ENCODE measurements at places on chromosomes 1 and 21. TPM values are rescaled to one million over a fixed set of nuclear protein-coding genes. Genes with fewer than 3 reads are reported as not detected.

Gene DIRAS3
- total RNA-seq = not detected

Gene DIO1
- not detected for total RNA-seq

Gene DMBX1
- total RNA-seq = not detected

Gene HFM1
- not detected for total RNA-seq

Gene SPAG17
- total RNA-seq = not detected

Gene PAQR6
- 2.2 TPM for total RNA-seq

Gene GCSAML
- total RNA-seq = 6.7 TPM

Gene ARHGAP29
- not detected for total RNA-seq

DNA sequence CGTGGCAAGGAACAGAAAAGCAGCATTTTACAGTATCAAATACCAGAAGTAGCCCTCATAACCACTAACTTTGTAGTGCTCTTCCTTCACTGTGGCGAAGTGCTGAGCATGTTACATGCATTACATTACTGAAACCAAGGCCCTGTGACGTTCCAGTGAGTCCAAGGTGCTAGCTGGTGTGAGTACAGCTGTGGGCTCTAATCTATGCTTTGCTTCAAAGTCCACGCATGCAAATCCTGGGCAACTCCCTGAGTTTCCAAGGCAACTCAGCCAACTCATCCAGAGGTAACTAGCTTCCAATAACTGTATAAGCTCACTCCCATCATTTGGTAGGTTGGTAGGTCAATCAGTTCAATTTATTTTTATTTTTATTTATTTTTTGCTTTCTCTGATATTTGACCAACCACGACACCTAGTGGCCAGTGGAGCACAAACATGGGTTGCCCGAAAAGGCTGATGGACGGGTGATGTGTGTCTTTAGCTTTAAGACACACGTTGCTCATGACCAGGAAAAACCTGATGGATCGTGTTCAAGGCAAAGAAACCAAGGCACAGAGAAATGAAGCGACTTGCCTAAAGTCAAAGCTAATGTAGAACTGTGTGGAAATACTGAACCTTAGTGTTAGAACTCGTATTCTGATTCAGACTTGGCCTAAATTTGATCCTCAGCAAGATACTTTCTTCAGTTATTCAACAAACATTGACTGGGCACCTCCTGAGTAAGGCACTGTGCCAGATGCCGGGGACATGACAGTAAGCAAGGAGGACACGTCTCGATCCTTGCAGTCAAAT lies 73.0 kb downstream of the GNG12 start:
- H3K36me3 ChIP-seq = no peaks in the 10 kb centered on the region
- peak; percentile 25 for DNase-seq
- no peaks in the 10 kb centered on the region for H3K27me3 ChIP-seq
- H3K27ac ChIP-seq = no peak overlapping the region

GRCh38 chr1:43037466-43037865 lies 78.8 kb upstream of the SLC2A1 start:
- H3K27ac ChIP-seq = no peak overlapping the region
- H3K27me3 ChIP-seq = no peaks in the 10 kb centered on the region
- peaks cover 17% of the 10 kb centered on the region for H3K4me1 ChIP-seq
- no peak for DNase-seq
- H3K36me3 ChIP-seq = no peaks in the 10 kb centered on the region

DNA sequence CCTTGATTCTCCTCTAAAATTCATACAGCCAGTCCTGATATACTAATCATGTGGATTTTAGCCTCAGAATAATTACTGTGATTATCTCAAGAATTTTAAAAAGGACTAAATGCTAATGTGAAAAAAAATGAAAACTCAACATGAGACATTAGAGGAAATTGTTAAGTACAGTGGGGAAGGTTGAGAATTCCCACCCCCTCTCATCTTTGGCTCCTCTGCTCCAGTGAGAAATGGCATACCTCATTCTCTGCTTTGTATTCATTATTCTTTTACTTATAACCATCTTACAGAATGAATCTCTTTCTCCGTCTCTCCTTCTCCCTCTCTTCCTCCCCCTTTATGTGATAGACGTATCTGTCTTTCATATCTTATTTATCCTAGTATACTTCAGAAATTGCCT lies 70.9 kb downstream of the DIRAS3 start:
- no peak overlapping the region for H3K27ac ChIP-seq
- no peak for DNase-seq
- no peak overlapping the region for H3K4me3 ChIP-seq
- no peaks in the 10 kb centered on the region for H3K4me1 ChIP-seq
- H3K36me3 ChIP-seq = no peaks in the 10 kb centered on the region
- H3K27me3 ChIP-seq = no peaks in the 10 kb centered on the region

- no peaks in the 10 kb centered on the region for H3K36me3 ChIP-seq
- H3K27ac ChIP-seq = no peak overlapping the region
- DNase-seq = no peak
- no peak overlapping the region for H3K4me3 ChIP-seq
- no peaks in the 10 kb centered on the region for H3K27me3 ChIP-seq
Observed at GRCh38 chr1:182308826-182309225, 82.8 kb downstream of the GLUL start.

- no peaks in the 10 kb centered on the region for H3K4me1 ChIP-seq
- no peak overlapping the region for H3K27ac ChIP-seq
- DNase-seq = no peak
Observed at GRCh38 chr1:214379236-214379970, 98.4 kb downstream of the SMYD2 start.

- H3K27me3 ChIP-seq = no peaks in the 10 kb centered on the region
- DNase-seq = no peak
- H3K36me3 ChIP-seq = no peaks in the 10 kb centered on the region
- H3K4me3 ChIP-seq = no peak overlapping the region
- H3K4me1 ChIP-seq = no peaks in the 10 kb centered on the region
Observed at GRCh38 chr1:60769082-60769481, 313.3 kb upstream of the NFIA start.

- no peaks in the 10 kb centered on the region for H3K36me3 ChIP-seq
- no peak overlapping the region for H3K27ac ChIP-seq
Observed at GRCh38 chr1:4056989-4057388, 156.9 kb upstream of the C1orf174 start.

DNA sequence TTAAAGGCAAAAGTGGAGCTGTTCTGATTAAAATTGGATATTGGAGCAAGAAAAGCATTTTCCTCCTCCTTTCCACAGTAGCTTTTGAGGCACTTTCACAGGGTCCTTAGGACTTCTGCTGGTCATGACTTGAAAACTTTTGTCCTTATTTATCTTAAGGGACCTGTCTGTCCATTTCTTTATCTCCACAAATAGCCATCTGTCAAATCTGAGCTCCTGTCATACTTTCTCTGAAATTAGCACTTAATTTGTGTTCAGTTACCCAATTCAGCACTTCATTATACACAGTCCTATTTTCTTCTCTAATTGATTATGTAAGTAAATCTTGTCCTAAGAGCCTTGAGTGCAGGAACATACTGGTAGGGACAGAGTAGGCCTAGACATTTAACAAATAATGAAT lies 9.8 kb downstream of the POU2F1 start:
- no peaks in the 10 kb centered on the region for H3K36me3 ChIP-seq
- H3K4me1 ChIP-seq = peaks cover 12% of the 10 kb centered on the region
- no peaks in the 10 kb centered on the region for H3K27me3 ChIP-seq
- H3K4me3 ChIP-seq = no peak overlapping the region

Data from naive thymus-derived CD4-positive, alpha-beta T cell (primary cell).